HAP-1 (cell line): ENCODE measurements at places on chromosomes 4 and X.
A peak's percentile ranks its signal among the peaks of the same experiment; 100 is the strongest.

DNA sequence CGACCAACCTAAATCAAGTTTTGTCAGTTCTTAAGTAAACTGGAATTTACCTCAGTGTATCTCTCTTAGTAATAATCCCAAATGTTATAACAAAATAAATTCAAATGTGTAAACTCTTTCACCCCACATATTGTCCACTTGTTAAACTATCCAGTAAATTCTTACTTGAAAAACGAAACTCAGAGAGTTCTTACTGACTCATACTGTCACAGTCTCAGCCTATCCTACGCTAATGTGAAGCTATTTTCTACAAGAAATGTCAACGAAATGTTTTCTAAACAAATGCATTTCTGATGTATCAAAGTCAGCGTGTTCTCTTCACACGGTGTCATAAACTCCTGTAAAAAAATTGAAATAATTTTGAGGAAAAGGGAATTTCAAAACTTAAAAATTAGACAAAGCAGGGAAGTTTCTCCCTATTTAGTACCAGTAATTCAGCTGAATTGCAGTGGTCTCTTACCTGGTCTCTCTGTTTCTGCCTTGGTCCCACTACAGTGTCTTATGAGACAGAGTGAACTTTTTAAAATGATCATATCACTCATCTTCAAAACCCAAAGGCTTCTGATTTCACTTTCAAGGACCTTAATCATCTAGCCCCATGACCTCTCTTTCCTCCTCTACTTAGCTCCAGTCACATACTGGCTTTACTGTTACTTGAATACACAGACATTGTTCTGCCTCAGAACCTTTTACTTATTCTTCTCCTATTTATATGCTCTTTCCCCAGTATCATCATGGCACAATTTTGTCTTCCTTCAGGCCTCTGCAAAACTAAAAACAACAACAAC is 63.3 kb downstream of the DCAF8L1 start:
- DNase-seq: no peak

- DNase-seq: no peak
These were observed 54.7 kb upstream of the FAM9C start for GRCh38 chrX:13099121-13099520.

- DNase-seq: peak; percentile 60
These were observed 1.8 kb downstream of the SPIN4 start for GRCh38 chrX:63349307-63349706.

DNA sequence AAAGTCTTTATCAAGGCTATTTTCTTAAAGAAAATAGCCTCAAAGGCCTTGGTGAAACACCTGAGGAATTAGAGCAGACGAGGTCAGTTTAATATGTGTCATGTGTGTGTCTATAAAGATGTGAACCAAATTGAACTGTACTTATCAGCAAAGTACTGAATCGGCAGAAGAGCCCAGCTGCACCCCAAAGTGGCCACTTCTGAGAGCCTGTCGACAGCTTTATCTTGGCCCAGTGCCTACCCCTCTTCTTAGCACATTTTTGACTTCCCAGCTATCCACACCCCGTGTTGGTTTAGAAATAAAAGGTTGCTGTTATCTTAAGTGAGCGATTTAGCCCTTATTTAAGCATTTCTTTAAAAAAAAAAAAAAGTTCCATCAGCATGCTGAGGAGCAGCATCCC is 329.7 kb downstream of the FBXW7 start:
- no peak for DNase-seq

GRCh38 chrX:2533424-2533823 is 32.6 kb upstream of the DHRSX start:
- DNase-seq: no peak

GRCh38 chr4:126603825-126604224 is 1028.9 kb upstream of the INTU start:
- peak; percentile 53 for DNase-seq

DNA sequence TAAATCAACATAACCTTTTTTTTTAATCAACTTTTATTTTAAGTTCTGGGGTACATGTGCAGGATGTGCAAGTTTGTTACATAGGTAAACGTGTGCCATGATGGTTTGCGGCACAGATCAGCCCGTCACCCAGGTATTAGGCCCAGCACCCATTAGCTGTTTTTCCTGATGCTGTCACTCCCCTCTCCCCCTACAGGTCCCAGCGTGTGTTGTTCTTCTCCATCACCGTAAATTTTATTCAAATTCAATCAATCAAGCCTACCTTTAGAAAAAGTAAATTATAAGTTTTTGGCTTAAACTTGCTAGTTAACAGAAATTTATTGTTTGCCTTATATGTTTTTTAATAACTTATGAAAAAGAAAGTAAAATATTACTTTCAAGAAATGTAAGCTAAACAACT is 25.9 kb downstream of the TIGD2 start:
- no peak for DNase-seq

DNA sequence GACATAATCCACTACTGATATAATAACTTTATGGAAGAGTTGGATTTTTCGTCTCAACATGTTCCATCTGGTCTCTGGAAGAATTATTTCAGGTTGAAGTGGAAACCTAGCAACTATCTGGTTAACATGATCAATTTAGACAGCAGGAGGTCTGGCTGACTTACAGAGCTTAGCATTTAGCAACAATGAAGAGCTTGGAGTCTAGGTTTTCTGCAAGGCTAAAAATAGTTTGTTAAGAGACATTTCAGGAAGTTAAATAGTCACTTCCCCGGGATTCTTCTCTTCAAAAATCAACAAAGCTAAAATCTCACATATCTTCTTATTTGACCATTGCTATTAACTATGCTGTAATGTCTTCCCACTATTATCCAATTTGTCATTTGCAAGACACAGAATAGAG is 418.6 kb upstream of the DIPK2B start:
- DNase-seq: no peak

DNA sequence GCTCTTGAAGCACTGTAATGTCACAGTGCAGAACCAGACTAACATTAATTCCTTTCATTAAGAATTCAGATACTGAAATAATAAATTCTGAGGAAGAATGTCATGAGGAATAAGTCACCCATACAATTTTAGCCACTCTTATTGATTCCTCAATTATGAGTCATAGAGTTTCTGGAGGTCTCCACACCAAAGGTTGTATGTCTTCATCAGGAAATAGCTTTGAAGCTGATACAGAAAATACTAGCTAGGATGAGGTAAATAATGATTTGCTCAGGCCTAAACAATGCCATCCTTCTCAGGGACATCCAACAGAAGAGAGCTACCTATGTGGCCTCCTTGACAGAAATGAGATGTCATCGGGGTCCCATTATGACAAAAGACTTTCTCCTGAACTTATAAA is 238.8 kb downstream of the OR13H1 start:
- DNase-seq: no peak

- DNase-seq: no peak
These were observed 7.4 kb upstream of the PDE6B start for GRCh38 chr4:617644-618641.

GRCh38 chrX:13285229-13285628 is 34.6 kb downstream of the ATXN3L start:
- DNase-seq: no peak

- peak; percentile 74 for DNase-seq
These were observed 11.3 kb upstream of the ANOS1 start for GRCh38 chrX:8743126-8743732.

DNA sequence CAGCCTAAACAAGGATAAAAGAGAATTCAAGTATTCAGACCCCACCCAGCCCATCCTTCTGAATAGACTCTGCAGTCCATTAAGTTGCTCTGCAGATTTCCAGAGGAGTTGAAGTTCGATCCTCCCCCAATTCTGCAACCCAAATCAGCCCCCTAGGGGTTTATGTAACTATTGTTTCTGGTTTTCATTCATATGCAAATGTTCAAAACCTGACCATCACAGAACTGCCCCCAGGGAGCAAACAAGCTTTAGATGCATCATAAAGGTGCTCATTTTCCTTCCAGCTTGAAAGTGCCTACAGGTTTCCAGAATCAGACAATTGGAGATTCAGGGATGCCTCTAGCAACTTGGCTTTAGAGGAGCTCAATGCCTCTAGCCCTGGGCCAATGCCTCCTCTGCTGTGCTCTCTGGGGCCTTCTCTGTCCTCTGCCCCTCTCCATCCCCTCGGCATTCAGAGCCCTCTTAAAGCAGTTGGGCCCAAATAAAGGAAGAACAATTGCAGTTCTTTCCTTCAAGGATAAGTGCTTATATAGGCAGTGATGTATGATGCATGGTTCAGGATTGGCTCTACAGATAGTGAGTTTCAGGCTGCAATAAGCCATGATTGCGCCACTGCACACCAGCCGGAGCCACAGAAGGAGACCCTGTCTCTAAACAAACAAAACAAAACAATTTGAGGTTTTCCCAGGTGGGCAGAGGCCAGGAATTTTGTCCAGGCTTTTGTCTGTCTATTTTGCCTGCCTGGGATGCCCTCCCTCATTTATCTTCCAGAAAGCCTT is 23.5 kb upstream of the SPINK2 start:
- peak; percentile 60 for DNase-seq

- no peak for DNase-seq
These were observed 124.8 kb downstream of the ANTXR2 start for GRCh38 chr4:79948261-79948660.

- DNase-seq: no peak
These were observed 2.8 kb upstream of the TLR8 start for GRCh38 chrX:12903646-12904045.

DNA sequence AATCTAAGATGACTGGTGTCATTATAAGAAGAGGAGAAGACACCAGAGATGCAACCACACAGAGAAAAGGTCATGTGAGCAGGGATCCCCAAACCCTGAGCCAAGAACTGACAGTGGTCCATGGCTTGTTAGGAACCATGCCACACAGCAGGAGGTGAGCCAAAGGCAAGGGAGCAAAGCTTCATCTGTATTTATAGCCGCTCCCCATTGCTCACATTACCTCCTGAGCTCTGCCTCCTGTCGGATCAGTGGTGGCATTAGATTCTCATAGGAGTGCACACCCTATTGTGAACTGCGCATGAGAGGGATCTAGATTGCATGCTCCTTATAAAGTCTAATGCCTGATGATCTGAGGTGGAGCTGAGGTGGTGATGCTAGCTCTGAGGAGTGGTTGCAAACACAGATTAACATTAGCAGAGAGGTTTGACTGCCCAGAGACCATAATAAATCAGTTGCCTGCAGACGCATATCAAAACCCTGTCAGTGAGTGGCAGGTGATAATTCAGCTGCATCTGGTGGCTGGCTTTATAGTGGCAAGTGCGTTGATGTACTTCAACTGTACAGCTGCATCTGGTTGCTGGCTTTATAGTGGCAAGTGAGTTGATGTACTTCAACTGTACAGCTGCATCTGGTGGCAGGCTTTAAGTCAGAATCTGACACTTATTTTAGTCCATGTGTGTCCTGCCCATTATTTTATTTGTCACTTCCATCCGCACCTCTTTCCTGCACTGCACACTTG is 19.8 kb upstream of the CXCL2 start:
- DNase-seq: no peak

DNA sequence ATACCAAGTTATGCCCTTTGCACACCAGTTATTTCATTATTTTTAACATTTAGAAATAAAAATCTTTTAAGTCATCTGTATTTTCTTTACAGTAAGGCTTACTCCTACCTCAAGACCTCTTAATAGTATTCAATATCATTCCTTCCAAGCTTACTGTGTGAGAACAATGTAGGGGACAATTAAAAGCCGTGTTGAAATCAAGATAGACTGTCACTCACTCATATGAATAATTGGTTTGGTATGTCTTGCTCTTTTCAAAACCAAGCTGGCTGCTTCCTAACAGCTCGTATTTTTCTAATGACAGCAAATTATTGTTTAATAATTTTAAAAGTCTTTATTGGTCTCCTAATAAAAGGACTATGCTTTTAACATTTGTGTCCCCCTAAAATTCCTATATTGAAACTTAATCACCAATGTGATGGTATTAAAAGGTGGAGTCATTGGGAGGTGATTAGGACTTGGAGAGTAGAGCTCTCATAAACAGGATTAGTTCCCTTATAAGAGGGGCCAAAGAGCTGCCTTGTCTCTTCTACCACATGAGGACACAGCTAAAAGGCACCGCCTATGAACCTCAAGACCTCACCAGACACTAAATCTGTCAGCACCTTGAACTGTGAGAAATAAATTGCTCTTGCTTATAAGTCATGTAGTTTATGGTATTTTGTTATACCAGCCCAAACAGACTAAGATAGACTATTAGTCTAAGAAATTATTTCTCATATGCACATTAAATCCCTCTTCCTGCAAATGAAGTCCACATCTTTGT is 4.1 kb downstream of the ABCB7 start:
- DNase-seq: peak; percentile 70

DNA sequence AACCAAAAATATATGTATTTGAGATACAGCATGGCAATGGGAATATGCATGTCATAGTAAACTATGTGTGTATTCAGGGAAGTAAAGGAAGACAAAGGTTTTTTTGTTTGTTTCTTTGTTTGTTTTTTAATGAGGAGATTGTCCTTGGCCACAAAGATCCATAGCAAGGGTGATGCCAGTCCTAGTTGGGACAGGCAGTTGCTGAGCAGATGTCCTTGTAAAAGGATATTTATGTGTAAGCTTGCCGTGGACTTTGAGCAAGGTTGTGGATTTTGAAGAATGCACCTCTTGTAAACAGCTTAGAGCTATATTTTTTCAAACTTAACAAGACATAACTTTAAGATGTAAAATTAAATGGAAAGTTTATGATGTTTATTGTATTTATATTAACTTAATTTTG is 69.9 kb upstream of the GABRE start:
- DNase-seq: no peak

DNA sequence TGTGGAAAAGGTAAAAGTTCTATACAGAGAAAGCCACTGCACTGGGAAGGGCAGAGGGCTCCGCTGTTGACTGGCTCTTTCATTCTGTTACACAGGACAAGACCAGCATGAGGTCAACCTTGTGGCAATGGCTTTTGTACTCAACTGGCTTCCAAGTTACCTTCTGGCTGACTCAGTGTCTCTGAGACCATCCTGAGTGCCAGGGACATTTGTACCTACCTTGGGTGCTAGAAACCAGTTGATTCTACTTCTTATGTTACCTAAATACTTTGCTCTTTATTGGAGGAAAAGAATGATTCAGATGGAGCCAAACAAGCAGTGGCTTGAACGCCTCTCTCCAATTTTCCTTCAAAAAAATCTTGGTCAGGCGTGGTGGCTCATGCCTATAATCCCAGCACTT is 123.2 kb downstream of the RBM47 start:
- no peak for DNase-seq

GRCh38 chr4:67810011-67810410 is 55.8 kb upstream of the GNRHR start:
- DNase-seq: no peak

- DNase-seq: no peak
These were observed 264.6 kb upstream of the RASGEF1B start for GRCh38 chr4:81736324-81736723.

- DNase-seq: peak; percentile 19
These were observed 31.6 kb downstream of the MTHFD2L start for GRCh38 chr4:74189331-74190043.

DNA sequence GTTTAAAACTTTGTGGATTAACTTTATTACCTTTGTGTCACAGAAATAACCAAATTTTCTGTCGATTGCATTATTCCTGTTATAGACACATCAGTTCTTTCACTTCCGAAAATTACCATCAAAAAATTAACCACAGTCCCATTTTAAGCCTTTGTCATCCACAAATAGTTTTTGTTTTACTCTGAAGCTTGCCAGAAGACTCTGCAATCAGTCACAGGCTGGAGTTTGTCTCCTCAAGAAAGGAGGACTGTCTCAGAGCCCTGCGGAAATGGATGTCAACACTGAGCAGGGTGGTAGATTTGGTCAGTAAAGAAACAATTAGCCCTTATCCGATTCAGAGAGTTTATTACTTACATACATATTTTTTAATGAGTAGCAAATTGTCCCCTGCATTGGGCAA is 20.1 kb upstream of the TCEAL4 start:
- DNase-seq: no peak
